ENCODE measurements at places on chromosomes 16 and 17.
A peak's percentile ranks its signal among the peaks of the same experiment; 100 is the strongest.

GRCh38 chr17:49955157-49955556, 13.8 kb upstream of the DLX4 start:
- DNase-seq = no peak

DNA sequence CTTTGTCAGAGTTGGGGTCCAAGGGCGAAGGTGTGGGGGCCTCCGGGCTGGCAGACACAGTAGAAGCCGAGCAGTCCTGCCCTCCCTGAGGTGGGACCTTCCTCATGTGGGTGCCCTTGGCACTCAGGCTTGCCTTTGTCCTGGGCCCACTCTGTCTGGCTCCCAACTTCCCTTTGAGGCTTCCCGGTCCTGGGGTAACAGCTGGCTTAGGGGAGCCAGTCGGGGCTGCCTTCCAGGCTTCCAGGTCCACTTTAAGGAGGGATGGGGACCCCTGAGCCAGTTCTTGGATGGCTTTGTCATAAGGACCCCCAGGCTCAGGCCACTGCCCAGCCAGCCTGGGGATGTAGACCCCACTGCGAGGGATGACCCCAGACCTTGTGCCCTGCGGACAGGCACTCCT, 7.8 kb downstream of the GAS2L2 start:
- DNase-seq = no peak

GRCh38 chr17:12794919-12795532, 5.7 kb downstream of the ARHGAP44 start:
- DNase-seq = no peak

- DNase-seq = no peak
Observed at GRCh38 chr16:78117391-78117790, 17.9 kb downstream of the WWOX start.

GRCh38 chr16:60731329-60732050, 1304.7 kb downstream of the CDH8 start:
- no peak for DNase-seq

- no peak for DNase-seq
Observed at GRCh38 chr16:30585022-30585399, 486 bp downstream of the ZNF785 start.

GRCh38 chr16:21600031-21600773, 825 bp downstream of the METTL9 start:
- DNase-seq = peak; percentile 58

DNA sequence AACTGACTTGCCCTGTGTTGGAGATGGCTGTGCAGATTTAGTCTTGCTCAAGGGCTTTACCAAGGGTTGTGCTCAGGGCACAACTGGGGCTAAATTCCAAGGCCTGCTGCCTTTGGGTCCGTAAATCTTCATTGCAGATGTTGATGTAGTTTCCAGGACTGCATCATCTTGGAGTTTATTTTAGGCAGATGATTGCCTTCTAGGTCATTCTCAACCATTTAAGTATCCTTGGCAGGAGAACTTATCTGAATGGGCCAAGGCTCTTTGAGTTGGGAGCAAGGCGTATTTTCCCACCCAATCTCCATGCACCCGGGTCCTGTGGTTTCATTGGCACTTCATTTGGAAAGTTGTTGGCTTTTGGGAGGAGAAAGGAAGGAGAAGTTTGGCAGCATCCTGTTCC, 200.3 kb downstream of the MSI2 start:
- DNase-seq = no peak

- no peak for DNase-seq
Observed at GRCh38 chr16:3017794-3018506, at the start of gene CLDN6. Gene CLDN6 (minus strand): TSS chr16:3018183. CDS start chr16:3016021, 2,162 bp downstream.

All from SW480 (cell line).